NCI-H524 (cell line): ENCODE measurements at places on chromosomes 7 and 10.

DNA sequence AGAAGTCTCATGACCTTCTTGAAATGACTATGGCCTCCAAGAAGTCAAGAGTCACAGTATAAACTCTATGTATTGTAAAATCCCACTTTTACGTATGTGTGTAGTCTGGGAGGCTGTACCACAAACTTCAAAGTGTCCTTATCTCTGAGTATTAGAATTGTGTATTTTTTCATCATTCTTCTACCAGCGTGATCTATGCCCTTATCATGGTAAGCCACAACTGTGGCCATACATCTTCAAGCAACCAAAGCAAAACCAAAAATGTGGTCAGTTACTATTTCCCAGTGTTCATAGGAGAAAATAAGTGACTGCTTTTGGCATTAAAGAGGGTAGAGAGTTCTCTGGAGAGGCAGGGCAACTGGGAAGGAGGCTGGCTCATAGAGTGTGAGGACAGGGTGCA is 42.8 kb downstream of the SPOCK2 start:
- DNase-seq, result no peak

DNA sequence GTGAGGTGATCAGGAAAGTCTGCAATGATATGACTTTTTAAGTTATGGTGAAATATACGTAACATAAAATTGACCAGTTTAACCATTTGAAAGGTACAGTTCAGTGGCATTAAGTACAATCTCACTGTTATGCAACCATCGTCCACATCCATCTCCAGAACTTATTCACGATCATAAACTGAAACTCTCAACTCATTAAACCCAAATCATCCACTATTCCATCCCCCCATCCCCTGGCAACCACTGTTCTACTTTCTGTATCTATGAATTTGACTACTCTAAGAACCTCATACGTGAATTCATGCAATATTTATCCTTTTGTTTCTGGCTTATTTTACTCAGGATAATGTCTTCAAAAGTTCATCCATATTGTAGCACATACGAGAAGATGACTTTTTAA is 48.4 kb downstream of the TFAM start:
- no peak for DNase-seq

DNA sequence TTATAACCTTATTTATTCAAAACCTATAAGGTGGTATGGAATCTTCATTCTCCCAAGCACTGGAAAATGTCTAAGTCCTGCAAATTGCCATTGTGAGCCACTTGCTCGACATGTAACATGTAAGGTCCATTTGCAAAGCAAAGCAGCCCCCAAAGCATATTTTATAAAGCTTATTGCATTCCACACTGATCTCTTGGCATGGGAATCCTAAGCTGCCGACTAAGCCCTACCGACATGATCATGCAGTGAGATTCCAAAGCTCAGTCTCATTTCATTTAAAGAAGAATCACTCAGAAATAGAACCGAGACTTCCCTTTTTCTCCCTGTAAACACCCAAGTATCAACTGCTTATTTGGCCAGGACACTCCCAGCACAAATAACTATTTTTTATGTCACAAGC is 333.4 kb upstream of the MYO3A start:
- no peak for DNase-seq

- no peak for DNase-seq
Measured at GRCh38 chr10:61786728-61787127, 114.8 kb upstream of the ARID5B start.

DNA sequence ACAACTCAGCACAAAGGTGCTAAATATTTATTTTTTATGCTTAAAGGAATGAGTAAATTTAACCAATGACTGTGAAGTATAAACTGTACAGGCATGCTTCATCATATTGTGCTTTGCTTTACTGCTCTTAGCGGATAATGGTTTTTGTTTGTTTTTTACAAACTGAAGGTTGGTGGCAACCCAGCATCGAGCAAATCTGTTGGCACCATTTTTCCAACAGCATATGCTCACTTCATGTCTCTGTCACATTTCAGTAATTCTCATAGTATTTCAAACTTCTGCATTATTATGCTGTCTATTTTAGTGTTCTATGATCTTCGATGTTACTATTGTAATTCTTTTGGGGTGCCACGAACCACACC is 22.8 kb downstream of the BRAF start:
- no peak for DNase-seq

- peak; percentile 43 for DNase-seq
Measured at GRCh38 chr7:107150375-107151073, 18.3 kb upstream of the HBP1 start.

GRCh38 chr7:31100445-31100844 is 48.3 kb downstream of the ADCYAP1R1 start:
- DNase-seq, result no peak

DNA sequence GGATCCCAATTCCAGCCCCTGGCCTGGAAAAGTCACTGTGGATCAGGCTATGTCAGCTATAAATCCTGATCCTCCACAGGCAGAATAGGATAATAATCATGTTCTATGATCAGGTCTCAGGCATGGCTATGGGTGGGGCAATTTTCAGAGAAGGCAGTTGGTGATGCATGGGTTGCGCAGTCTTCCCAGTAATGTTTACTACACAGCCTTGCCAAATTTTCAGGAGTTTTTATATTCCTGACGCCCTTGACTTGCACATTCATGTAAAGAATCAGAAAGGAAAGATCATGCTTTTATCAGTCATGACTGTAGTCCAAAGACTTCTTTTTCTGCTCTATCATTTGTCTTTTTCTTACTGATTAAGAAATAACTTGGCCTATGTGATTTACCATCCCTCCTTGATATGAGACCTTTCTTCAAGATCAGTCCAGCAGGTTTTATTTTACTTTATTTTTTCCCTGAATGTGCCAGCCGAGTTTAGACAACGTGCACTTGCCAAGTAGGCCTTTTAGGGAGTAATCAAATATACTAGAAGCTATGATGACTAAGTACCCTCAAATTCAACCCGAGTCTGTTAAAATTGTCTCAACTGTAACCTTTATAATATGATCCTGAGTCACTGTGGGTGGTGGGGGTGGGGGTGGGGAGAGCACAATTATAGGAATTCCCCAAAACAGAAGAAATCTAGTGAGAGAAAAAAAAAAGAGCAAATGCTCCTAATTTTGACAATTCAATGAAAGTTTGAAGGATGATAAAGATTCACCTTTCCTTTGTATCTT is 31.9 kb downstream of the ARL4A start:
- no peak for DNase-seq

GRCh38 chr10:93703066-93703465 is 674 bp upstream of the FRA10AC1 start:
- no peak for DNase-seq

- DNase-seq, result no peak
Measured at GRCh38 chr7:84083846-84084245, 110.7 kb downstream of the SEMA3A start.

DNA sequence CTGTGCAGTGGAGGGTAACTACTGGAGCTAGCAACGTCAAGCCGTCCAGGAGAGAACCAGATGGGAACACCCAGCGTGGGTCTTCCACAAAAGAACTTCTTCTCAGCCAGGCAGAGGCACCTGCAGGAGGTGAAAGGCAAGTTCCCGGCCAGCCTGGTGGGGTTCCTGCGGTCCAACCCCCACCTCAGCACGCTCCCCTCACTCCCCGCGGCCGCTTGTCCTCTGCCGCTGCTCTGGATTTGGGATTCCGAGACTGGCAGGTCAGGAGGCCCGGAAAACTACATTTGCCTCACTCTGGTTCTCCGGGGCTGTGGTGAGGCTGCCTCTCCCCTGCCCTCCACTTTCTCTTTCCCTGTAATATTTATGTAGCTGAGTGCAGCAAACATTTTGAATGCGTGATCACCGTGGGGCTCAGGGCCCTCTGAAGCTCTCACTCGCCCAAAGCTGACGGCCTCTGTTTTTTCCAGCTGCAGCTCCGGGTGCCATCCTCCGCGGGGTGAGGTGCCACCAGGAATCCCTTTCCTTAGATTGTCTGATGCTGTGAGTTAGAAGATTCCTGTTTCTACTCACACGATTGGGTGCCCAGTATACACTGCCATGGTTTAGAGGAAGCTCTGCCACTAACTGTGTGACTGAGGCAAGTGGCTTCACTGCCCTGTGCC is 366.9 kb downstream of the DNAJB6 start:
- DNase-seq, result no peak

GRCh38 chr10:23294638-23295247 is 49.9 kb downstream of the C10orf67 start:
- DNase-seq, result no peak

- no peak for DNase-seq
Measured at GRCh38 chr7:108197371-108198091, 67.4 kb upstream of the LAMB4 start.

GRCh38 chr10:31319602-31320549 is 860 bp downstream of the ZEB1 start:
- no peak for DNase-seq

GRCh38 chr7:2537981-2538851 is 17.1 kb downstream of the BRAT1 start:
- DNase-seq, result no peak

GRCh38 chr10:84156768-84157167 is 16.8 kb upstream of the GPR15LG start:
- DNase-seq, result no peak

DNA sequence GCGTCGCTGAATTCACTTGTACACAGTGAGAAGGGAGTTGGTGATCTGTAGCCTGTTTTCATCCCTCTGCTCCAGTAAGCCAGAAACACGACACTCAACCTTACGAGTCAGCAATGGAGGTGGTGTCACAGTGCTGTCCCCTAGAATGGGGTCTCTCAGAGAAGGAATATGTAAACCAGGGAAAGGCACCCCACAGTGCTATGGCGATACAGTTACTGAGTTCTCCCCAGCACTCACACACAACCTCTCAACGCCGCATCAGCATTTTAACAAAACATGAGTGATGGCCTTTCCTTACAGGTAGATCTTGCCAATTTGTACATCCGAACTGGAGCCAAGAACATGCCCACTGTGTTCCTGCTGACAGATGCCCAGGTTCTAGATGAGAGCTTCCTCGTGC is 196.3 kb downstream of the CDCA7L start:
- DNase-seq, result no peak

GRCh38 chr10:70462349-70462984 is 16.1 kb upstream of the PALD1 start:
- DNase-seq, result peak; percentile 27

- DNase-seq, result no peak
Measured at GRCh38 chr7:55903985-55904759, 16.9 kb downstream of the ZNF713 start.

- DNase-seq, result no peak
Measured at GRCh38 chr7:51518646-51519045, 202.0 kb upstream of the COBL start.

GRCh38 chr7:98872328-98872924 is 2.6 kb upstream of the TMEM130 start:
- DNase-seq, result peak; percentile 64

DNA sequence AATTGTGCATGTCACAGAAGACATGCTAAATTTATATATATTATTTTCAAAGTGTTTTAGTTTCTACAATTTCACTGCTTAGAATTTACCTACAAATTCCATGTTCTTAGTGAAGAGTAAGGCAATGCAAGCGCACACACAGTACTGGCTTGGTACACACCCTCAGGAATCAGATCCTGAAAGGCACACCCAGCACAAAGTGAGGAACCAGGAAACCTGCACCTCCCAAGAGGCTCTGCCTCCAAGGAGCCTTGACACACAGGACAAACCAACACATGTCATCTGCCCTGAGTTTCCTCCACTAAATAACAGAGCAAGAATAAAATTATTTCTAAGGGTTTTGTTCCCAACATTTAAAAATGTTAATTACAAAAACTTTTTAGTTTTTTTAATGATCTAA is 156.2 kb downstream of the PARD3 start:
- DNase-seq, result no peak

DNA sequence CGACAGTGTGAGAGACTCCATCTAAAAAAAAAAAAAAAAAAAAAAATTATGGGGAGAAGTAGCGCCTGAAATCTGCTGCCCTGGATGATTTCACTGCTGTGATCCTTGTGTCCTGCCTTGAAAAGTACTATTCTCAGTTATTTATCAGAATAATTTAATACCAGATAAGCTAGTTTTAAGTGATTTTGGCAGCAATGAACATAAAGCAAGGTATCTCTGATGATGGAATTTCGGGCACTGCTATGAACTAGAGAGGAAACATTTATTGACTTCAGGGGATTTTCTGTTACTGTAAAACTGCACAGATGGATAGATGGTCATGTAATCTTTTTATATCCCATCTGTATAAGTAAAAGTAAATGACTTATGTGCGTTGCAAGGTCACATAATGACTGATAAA is 619.1 kb upstream of the ANKRD30A start:
- DNase-seq, result peak; percentile 0

DNA sequence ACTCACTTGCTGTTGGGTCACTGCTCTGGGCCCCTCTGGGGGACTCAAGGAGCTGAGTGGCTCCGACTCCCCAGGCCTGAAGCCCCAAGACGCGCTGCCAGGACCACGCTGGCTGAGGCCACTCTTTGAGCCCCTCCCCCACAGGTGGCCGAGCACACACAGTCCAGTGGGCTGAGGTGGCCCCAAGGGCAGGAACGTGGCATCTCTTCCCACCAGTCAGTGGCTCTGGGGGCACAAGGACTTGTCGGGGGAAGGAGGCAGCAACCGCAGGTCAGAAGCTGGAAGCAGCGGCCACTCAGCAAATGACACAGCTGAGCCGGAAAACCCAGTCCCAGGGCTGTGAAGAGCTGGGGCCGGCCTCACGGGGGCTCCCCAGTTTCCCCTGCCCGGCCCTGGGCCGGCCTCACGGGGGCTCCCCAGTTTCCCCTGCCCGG is 24.1 kb downstream of the GRIFIN start:
- DNase-seq, result no peak

- no peak for DNase-seq
Measured at GRCh38 chr10:32650246-32650655, 204.3 kb downstream of the CCDC7 start.

- DNase-seq, result no peak
Measured at GRCh38 chr10:112912410-112912928, 37.6 kb upstream of the TCF7L2 start.

- DNase-seq, result no peak
Measured at GRCh38 chr7:127119517-127119916, 133.2 kb downstream of the GRM8 start.

DNA sequence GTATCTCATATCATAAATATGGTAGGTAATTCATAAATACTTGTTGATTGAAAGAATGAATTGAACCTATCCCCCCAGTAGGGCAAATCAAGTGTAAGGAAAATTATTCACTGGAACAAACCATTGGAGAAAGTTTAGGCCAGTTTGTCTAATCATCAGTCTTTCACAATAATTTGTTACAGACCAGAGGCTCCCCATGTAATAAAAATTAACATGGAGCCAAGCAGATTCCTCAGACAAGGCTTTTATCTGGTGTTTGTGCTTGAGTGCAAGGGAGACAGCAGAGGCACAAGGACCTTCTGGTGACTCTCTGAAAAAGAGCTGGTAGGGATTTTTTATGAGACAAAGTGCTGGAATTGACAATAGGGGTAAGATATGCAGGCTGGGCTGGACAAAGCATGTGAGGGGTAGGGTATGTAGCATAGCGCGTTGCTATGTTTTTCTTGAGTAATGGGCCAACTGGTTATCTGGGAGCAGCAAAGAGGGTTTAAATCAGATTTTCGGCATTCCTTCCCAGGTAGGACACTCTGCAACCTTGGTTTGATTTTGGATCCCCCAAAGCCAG is 7.8 kb upstream of the PANK1 start:
- no peak for DNase-seq

GRCh38 chr10:53843736-53844362 is 957.2 kb downstream of the PCDH15 start:
- no peak for DNase-seq

GRCh38 chr10:124013916-124014315 is 79.5 kb downstream of the CHST15 start:
- no peak for DNase-seq

- DNase-seq, result no peak
Measured at GRCh38 chr7:43698460-43699255, 30.7 kb downstream of the COA1 start.
